Fibroblast of skin of abdomen (primary cell): ENCODE measurements at places on chromosomes 6 and 20.
A peak's percentile ranks its signal among the peaks of the same experiment; 100 is the strongest.

DNA sequence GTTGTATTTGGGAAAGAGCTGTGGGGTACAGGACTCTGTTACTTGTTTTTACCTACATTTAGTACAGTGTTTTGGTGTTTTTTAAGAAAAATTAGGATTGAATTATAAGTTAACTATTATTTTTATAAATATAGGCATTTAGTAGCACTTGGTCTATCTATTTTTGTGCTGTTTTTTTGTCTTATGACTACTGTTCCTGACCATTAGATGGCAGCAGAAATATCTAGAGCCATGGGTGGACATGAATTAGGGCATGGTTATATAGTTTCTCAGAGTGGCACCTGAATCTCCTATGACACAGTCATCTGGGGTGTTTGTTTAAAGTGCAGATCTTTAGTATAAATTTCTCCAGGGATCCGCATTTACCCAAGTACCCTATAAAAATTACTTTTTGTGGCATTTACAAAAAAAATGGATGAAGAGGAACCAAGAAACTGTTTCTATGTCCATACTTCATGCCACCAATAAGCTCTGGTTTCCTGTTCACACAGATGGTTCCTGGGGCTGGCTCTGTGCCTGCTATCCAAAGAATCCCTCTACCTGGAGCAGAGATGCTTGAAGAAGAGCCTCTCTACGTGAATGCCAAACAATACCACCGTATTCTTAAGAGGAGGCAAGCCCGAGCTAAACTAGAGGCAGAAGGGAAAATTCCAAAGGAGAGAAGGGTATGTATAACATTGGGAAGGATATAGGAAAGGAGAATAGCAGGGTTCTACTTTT, 19.8 kb downstream of the NFYA start:
- DNase-seq: peak; percentile 14

DNA sequence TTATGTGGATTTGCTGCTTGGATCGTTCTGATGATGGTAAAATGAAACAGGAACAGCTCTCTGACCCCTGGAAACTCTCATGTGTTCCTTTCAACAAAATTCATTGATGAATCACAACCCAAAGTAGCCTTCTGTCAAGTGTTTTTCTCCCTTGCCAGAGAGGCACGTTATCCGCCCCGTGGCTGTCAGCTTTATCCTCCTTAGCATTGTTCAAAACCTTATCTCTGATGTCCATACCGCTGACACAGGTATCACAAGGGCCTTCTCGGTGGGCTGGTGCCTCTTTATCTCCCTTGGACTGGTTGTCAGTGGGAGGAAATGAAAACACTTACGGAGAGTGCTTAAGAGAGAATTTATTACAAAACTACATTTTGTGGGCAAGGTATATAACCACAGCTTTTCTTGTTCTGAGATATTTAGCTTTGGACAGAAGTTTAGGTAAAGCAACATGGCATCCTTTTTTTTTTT, 84.9 kb downstream of the TIAM2 start:
- DNase-seq: no peak

GRCh38 chr20:47980336-47981177, 195.3 kb upstream of the SULF2 start:
- no peak for DNase-seq

DNA sequence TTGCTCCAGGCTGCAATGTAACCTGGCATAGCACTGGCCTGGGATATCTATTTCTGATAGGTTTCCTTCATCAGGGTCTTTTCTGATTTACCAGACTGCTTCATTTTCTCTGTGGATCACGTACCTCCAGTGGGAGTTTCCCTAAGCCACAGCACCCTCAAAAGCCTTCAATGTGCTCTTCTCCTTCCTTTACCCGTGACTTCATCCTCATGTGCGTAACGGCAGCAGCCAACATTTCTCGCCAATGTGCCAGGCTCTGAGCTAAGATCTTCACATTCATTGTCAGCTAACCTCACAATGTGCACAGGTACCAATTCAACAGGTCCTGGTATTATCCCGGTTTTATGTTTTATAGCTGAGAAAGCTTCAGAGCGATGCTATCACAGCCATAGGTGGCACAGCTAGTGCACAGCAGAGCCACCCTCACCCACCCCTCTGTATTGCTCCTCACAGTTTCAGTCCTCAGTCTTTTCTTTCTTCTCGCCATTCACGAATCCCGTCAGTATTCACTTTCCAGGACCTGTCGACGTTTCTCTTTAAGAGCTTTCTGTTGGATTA, 58.2 kb downstream of the TNFAIP3 start:
- DNase-seq: no peak

DNA sequence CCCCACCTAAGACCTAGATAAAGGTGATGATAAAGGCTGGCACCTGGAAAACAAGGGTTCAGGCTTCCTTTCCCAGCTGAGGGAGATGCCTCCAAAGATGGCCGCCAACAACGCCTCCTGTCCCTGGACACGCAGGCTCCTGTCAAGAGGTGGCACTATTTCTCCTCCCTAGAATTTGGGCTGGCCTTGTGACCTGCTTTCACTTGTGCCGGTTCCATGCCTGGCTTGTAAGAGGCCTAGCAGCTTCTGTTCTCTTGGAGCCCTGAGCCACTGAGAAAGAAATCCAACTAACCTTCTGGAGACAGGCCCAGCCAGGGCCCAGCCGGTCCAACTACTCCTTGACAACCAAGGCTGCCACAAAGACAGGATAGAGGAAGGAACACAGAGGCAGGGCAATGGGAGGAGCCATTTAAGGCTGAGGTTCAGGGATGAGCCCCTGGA, 60.2 kb upstream of the RALY start:
- DNase-seq: peak; percentile 58

- DNase-seq: no peak
These were observed 102.3 kb upstream of the MCHR2 start for GRCh38 chr6:100096341-100096740.

DNA sequence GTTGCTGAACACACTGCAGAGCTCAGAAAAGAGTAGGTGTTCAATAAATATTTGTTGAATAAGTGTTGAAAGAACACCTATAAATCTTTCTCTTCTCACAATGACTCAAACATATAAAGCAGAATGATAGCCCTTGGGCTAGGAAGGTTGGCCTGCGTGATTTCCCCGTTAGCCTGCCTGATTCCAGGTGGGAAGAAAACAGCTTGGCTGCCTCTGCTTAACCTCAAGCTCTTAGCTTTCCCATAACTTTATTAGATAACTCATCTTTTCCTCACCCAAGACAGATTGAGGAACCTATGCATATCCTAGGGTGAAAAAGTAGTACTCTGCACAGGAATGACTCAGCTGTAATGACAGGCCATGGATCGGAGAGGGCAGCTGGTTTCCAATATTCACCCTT, 300.3 kb upstream of the ID4 start:
- DNase-seq: no peak

GRCh38 chr20:58867211-58867610, 14.7 kb downstream of the GNAS start:
- no peak for DNase-seq

DNA sequence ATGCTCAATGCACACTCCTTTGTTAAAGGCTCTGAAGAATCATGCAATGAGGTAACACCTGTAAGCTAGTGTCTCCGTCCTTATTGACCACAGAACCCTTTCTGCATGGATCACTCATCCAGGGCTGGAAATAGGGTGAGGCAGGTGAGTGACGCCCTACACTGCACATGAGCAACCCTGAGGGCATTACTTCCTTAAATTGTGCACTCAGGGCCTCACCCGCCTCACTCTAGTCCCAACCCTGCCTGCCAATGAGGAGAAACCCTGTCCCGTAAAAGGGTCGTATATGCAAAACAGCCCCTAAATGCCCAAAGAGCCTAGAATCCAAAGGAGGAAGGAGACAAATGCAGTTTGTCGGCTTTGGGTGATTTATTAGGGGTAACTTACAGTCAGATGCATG, 33.6 kb upstream of the NOP56 start:
- no peak for DNase-seq

DNA sequence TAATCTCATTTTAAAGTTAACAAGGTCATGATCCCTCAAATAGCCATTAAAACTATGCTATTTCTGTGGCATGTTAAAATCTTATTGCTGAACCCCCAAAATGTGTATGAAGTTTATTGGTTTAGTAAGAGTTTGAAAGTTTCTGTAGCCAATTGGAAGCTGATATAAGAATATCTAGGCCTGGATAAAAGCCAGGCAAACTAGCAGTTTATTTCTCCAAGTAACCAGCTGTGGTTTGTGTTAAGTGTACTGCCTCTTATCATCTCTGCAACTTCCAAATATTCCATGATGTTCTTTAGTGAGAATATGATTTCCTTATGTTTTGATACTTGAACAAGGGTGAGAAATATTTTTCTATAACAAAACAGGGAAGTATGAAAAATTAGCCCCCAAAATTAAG, 76.7 kb downstream of the PRSS35 start:
- no peak for DNase-seq

- DNase-seq: no peak
These were observed 24.9 kb downstream of the UBE2V1 start for GRCh38 chr20:50088022-50088421.

DNA sequence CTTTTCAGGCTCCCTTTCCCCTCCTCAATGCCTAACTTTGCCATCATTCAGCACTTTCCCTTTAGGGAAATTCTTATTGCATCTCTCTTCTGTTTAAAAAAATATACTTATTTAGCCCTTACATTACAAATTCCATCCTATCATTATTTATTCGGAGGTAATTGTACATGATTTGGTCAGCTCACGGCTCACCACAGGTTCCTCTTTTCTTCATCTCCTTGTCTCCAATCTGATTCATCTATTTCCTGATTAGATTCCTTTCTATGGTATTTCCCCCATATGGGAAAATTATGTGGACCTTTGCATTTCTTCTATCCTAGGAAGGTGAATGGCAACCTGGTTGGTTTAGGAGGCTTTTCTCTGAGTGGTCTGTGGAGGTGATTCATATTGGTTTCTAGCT, 12.9 kb upstream of the EMILIN3 start:
- DNase-seq: no peak

- peak; percentile 84 for DNase-seq
These were observed 13.0 kb upstream of the TSHZ2 start for GRCh38 chr20:52959125-52959524.

- peak; percentile 11 for DNase-seq
These were observed 89.9 kb downstream of the CARMIL1 start for GRCh38 chr6:25369036-25369432.

GRCh38 chr6:169619650-169620049, 82.2 kb downstream of the WDR27 start:
- peak; percentile 55 for DNase-seq

- DNase-seq: peak; percentile 96
These were observed at the start of gene RAET1G for GRCh38 chr6:149922642-149923326. TSS of gene RAET1G (minus strand) at chr6:149923121. CDS start at chr6:149923010, 111 bp downstream.

DNA sequence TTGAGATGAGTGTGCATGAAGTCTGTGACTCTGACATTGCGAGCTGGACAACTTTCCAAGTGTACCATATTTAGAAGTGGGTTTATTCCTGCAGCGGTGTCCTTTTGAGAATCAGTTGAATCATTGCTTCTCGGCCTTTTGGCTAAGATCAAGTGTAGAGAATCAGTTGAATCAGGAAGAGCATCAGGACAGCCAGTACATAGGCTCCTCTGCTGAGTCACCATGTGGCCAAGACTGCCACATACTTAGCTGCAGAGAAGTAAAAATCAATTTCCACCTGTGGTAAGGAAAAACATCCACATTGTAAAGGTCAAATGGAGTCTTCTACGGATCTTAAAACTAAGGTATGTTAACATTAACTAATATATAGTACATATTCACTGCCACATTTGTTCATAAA, 428.4 kb upstream of the MARCKS start:
- peak; percentile 20 for DNase-seq

GRCh38 chr20:63029358-63030121, 22.8 kb upstream of the BHLHE23 start:
- DNase-seq: no peak

DNA sequence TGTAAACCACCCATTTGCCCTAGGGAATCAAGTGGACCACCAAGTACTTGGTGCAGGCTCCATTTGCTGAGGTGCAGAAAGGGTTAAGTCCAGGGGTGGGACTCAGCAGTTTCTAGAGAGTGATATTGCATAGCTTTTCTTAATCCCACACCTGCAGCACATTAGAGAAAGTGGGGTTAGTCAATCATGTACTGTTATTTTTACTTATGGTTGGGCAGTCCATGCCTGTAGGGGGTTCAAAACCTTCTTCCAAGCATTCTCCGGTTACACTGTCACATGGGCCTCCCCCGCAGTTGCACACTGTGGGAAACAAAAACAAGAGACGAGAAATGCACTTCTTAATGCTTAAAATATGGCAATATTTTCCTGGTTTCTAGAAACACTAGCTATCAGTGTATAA, 65.5 kb downstream of the LAMA4 start:
- peak; percentile 86 for DNase-seq

DNA sequence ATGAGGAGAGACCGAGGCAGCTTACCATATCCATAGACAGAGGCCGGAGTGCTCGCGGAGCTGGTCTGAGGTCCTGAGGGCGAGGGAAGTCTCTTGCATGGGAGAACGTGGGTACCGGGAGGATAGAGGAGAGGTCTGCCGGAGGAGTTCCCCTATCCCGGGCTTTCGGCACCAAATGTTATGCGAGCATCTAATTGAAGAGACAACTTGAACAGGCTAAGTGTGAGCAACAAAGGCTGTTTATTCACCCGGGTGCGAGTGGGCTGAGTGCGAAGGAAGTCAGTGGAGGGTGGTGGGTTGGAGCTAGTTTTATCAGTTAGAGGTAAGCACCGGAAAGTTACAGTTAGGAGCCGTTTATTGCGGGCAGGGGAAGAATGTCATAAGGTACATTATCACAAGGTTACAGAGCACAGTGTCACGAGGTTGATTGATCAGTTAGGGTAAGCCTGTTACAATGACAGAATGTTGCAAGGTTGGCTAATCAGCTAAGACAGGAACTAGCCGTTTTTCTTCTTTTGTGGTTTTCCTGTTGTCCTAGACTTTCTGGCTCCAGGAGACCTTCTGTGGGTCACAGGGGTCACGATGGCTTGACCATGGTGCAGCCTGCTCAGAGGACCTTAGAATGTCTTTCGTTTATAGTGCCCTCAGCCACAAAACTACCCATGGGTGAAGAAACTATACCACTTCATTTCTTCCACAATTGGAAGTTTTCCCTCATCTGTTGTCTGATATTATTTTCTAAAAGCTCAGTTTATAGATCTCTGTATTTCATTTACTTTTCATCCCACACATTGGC, 746.0 kb upstream of the ADGRB3 start:
- DNase-seq: no peak

DNA sequence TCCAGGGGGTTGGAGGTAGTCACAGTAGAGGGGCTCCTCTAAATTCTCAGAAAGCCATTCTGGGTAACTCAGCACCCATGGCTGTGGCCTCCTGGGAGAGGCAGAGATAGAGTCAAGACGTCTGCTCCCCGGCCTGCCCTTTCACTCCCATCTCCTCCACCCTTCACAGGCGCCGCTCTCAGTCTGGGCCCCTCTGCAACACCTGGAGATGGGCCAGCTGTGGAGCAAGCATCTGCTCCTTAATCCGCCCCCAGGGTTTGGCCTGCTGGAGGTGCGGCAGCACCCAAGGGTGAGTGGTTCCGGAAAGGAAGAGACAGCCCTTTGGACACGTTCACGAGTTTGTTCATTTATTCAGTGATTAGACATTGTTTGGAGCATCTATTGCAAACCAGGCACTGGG, 271.3 kb downstream of the BMP7 start:
- DNase-seq: no peak

- no peak for DNase-seq
These were observed 51.0 kb downstream of the NCOA6 start for GRCh38 chr20:34774449-34774848.
